Motor neuron (in vitro differentiated cells): ENCODE measurements at places on chromosomes 5 and 9. TPM values are rescaled to one million over a fixed set of nuclear protein-coding genes. Genes with fewer than 3 reads are reported as not detected.
A peak's percentile ranks its signal among the peaks of the same experiment; 100 is the strongest.

DNA sequence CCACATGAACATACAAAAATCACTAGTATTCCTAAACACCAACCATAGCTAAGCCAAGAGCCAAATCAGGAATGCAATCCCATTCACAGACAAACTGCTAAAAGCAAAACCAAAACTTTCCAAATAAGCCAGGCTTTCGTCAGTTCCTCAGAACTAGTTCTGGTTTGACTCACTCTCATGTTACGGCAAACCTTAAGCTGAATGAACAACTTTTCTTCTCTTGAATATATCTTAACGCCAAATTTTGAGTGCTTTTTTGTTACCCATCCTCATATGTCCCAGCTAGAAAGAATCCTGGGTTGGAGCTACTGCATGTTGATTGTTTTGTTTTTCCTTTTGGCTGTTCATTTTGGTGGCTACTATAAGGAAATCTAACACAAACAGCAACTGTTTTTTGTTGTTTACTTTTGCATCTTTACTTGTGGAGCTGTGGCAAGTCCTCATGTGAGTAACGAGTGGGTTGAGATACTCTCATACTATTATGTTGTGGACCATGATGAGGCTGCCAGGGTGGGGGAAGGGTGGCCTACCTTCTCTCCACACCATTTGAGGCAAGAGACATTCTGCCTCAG, at the start of gene PDCD1LG2:
Gene PDCD1LG2 (plus strand): TSS at position 172 of the 572 bp plus-strand sequence. CDS start 12,016 bp downstream, outside the sequence.
- no peak for ATAC-seq

DNA sequence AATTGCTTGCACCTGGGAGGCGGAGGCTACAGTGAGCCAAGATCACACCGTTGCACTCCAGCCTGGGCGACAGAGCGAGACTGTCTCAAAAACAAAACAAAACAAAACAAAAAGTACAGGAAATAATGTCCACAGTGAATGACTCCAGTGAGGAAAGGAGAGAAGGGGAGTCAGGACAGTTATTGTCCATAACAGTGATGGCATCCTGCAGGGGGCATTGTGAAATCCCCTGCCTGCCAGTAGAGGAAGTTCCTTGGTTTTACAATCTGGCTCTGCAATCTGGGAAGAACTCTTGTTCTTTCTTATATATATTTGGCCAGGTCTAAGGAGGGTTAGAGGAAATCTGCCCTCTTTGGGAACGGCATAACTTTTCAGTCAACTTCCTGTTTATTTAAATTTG, 8.2 kb downstream of the SH3GL2 start:
- no peak for ATAC-seq

- ATAC-seq = no peak
These were observed 13.5 kb upstream of the GRM6 start for GRCh38 chr5:179008667-179009066.

DNA sequence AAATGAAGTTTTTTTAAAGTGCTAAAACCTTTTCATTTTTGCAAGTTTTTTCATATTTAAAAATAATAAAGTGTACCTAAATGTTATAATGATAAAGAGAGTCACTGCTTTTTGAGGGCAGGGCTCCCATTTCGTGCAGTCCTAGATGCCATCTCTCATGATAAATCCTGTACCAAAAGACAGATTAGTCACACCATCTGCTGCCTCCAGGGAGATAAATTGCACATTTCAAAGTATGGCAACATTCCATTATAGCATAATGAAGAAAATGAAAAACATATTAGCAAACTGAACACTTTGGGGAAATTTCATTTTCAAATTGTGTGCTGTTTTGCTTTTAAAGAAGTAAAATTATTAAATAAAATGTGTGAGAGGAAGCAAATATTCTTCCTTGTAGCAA, 257.2 kb downstream of the KIAA0825 start:
- no peak for ATAC-seq

DNA sequence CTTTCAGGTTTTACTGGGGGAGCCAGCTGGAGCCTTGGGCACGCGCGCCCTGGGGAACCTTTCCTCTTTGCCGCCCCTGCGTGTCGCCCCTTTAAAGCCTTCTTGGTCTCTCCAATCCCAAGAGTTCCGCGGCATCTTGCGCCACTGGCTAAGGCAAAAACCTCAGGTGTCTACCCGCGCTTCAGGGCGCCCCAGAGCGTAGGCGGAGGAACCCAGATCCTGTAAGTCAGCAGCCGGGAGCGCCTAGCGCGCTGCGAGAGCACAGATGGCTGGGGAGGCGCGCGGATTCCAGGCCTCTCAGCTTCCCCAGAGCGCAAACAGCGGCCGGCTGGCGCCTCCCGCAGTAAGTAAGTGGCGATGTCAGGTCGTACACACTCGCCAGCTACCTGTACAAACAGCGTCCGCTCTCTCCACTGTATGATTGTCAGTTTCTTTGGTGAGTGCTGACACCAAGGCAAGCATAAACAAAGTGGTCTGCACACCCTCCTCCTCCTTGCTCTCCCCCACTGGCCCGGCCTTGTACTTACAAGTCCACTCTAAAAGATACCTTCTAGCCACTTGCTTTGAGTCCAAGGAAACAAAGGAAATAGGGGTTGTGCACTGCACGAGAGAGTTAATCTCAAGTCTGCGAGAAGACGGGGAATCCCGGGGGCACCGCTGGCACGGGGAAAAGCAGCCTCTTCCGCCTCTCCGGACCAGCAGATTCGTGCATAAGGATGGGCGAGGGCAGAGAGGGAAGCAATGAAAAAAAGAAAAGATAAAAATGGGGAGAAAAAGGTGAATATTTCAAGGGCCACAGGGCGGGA, 2.9 kb downstream of the HTR1A start:
- peak; percentile 96 for ATAC-seq

DNA sequence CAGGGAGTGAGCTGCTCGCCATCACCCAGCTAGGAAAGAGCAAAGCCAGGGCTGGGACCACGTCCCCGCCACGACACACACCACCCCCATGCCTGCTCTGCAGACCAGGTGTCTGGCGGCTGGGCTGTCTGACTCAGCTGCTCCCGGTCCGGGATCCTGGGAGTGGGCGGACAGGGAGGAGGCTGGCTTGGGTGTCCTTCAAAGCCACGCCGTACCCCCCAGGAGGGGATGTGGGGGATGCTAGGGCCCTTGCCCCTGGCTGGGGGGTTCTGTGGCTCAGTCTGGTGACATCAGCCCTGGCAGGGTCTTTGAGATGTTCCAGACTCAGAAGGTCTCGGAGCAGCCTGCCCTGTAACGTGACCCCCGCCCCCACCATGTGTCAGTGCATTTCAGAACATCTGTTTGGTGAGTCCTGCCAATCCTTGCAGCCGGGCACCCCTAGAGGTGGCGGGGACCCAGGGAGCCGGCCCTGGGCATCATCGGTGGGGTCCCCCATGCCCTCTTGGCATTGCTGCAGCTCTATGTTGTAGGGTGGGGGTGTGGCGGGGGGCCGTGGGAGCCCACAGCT, 62.3 kb downstream of the HMCN2 start:
- ATAC-seq = peak; percentile 75

Gene MYMK
- total RNA-seq = not detected in 2 replicates

DNA sequence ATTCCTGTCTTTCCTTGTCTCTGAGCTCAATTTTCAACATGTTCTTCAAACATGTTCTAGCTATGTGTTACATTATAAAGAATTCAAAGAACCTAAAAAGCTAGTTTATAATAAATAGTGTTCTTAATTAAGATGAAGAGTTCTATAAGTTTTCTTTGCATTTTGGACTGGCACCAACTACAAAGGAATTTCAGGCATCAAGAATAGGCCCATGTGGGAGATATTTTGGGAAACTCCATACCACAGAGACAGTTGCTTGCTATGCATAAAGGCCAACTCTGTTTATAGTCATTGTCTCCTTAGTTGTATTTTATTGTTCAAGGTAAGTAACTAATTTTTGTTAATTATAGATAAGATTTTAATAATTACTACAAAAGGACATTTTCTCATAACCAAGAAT, 4.5 kb downstream of the SLF1 start:
- no peak for ATAC-seq

Gene CRAT
- total RNA-seq = 17.3 and 18.9 TPM in 2 replicates

DNA sequence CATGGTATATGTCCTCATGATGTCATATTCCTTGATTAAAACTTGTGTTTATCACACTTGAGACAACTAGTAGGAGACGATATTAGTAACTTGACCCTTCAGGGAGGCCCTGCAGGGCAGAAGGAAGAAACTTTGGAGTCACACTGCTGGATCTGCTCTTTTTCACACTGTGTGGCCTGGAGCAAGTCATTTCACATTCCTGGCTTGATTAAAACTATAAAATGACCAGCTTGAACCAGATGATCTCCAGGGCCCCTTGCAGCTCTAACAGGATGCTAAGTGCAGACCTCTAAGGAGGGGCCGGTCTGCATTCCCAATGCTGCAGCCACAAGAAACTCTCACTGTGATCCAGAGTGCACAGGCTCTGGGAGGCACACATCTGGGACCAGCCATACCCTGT, 146.4 kb upstream of the ZNF366 start:
- ATAC-seq = peak; percentile 80

Gene PTGES
- total RNA-seq = 4.3 and 11.3 TPM in 2 replicates

DNA sequence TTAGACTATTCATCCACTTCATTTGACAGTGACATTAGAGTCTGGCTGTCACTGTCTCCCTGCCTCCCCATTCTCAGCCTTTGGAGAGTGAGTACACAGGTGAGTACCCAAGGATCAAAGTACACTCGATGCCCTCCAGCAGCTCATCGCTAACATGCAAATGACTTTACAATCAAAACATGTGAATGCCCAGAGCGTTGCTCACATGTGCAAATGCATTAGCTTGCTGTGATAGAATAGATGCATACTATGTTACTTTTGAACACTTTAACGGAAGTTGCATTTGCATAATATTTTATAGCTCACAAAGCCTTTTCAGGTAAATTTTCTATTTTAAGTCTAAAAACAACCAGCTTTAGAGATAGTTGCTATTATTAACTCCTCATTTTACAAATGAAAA, 107.6 kb downstream of the SYK start:
- ATAC-seq = no peak

DNA sequence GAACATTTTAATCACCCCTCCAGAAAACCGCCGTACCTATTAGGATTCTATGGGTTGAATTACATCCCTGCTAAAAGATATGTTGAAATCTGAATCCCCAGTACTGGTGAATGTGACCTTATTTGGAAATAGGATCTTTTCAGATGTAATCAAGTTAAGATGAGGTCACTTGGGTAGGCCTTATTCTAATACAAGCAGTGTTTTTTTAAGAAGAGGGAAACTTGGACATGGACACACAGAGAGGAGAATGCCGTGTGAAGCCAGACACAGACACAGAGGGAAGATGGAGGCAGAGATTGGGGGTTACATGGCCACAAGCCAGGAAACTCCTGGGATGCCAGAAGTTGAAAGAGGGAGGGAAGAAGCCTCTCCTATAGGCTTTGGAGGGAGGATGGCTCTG, 183.5 kb downstream of the GNA14 start:
- ATAC-seq = no peak

DNA sequence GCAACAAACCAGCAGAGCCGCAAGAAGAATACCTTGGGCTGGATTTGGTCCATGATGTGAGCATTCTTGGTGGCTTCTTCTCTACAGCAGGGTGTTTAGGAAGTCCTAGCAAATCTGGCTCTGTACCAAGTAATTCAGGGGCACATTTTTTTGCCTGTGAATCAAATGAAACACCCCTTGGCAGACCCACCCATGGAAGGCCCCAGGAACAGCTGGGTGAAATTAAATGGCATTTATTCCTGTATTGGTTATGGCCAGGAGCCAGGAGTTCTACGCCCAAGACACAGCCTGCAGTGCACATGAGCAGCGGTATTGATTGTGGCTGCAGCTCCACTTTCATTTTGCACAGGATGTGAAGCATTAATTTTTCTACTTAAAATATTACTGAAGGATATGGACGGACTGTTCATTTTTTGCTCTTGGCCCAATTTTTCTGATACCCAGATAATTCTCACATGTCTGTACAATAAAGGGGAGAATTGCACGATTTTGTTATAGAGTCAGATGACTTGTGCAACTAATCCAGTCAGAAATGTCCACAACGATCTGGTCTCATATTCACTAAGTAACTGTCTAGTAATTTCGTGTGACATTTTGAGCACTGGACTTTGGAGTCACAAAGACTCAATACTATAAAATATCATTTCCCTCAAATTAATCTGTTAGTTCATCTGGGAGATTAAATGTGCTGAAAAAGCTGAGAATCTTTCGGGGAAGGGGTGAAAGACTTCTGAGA, 120.7 kb upstream of the APC start:
- ATAC-seq = peak; percentile 65

DNA sequence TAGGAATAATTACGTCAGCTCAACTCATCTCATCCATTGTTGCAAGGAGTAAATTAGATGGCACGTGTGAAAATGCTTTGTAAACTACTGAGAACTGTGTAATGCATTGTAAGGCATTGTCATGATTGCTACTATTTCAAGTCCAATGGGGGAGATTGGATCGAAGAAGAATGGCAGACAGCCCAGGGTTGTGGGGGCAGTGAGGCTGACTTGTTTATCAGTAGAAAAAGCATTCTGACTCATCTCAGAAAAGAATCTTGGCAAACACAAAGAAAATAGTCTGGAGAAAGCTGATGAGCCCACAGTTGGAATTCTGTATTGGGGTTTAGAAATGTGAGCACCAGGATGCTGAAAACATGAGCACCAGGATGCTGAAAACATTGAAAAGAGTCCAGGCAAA, 28.0 kb upstream of the DAP start:
- no peak for ATAC-seq

DNA sequence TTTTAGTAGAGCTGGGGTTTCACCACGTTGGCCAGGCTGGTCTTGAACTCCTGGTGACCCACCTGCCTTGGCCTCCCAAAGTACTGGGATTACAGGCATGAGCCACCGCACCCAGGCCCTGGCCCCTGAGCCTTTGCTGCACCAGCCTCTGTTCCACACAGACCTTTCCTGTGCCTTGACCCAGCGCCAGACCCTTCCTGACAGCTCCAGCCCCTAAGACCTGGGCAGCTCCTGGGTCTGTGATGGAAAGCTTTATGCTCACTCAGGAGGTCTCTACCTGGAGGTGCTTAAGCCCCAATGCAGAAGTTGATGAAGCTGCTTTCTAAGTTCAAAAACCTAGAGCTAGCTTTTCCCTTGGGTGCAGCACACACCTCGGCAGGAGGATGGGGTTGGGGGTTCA, 58.8 kb upstream of the NEK6 start:
- no peak for ATAC-seq

Gene TRIO
- 162 and 224 TPM in 2 replicates for total RNA-seq

DNA sequence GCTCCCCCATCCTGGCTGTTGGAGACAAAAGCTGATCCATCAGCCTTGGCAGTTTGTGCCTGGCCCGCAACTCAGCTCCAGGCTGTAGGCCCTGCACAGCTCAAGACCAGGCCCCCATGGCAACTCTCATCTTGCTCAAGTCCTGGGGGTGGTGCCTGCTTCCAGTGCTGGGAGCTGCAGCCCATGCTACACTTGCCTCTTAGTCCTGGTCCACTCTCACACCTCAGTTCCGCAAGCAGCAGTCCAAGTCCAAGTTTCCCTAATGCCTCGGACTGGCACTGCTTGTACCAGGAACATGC, 14.2 kb downstream of the AHRR start:
- no peak for ATAC-seq

DNA sequence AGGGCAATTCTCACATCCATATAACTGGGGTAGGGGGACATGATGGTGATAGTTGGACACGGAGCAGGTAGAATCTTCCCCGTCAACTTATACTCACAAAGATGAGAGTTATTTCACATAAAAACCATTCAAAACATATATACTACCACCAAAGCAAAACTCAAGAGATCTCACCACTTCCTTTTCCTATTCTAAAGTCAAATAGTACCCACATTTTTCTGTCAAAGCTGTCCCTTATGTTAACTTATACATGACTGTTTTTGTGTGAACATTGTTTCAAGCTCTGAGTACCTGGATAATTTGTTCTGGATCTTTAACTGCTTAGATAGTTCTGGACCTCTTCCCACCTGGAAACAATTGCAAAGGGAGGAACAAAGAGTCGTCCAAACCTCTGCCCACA, 95.5 kb upstream of the MAN2A1 start:
- ATAC-seq = no peak

GRCh38 chr9:93320591-93321219, 130.8 kb upstream of the FAM120A start:
- ATAC-seq = no peak
